ENCODE measurements at places on chromosomes 16 and 17. TPM values are rescaled to one million over a fixed set of nuclear protein-coding genes. Genes with fewer than 3 reads are reported as not detected.

GRCh38 chr17:16215965-16216316, 607 bp upstream of the NCOR1 start:
- peak overlapping the region; percentile 99 for H3K27ac ChIP-seq
- no peaks in the 10 kb centered on the region for H3K27me3 ChIP-seq
- DNase-seq: peak; percentile 72
- H3K4me3 ChIP-seq: peak overlapping the region; percentile 65
- H3K36me3 ChIP-seq: no peaks in the 10 kb centered on the region

The SLX1A gene
- 114 TPM for total RNA-seq

GRCh38 chr17:54860617-54861470, 39.8 kb upstream of the TOM1L1 start:
- H3K27ac ChIP-seq: no peak overlapping the region
- no peaks in the 10 kb centered on the region for H3K4me1 ChIP-seq
- H3K36me3 ChIP-seq: no peaks in the 10 kb centered on the region
- DNase-seq: no peak
- no peak overlapping the region for H3K4me3 ChIP-seq
- H3K27me3 ChIP-seq: no peaks in the 10 kb centered on the region

GRCh38 chr17:14442798-14443528, 142.1 kb downstream of the HS3ST3B1 start:
- no peaks in the 10 kb centered on the region for H3K4me1 ChIP-seq
- DNase-seq: no peak
- H3K36me3 ChIP-seq: no peaks in the 10 kb centered on the region
- H3K27me3 ChIP-seq: no peaks in the 10 kb centered on the region

- H3K27ac ChIP-seq: no peak overlapping the region
- H3K36me3 ChIP-seq: no peaks in the 10 kb centered on the region
- no peaks in the 10 kb centered on the region for H3K4me1 ChIP-seq
- no peaks in the 10 kb centered on the region for H3K27me3 ChIP-seq
These were observed 42.4 kb downstream of the RNF157 start for GRCh38 chr17:76197911-76198310.

GRCh38 chr16:6483469-6484033, 849.1 kb upstream of the RBFOX1 start:
- no peaks in the 10 kb centered on the region for H3K4me1 ChIP-seq
- no peaks in the 10 kb centered on the region for H3K36me3 ChIP-seq
- H3K27ac ChIP-seq: no peak overlapping the region
- DNase-seq: no peak
- H3K27me3 ChIP-seq: peaks cover 10% of the 10 kb centered on the region

The ASGR1 gene
- total RNA-seq: 1.1 TPM

The EPX gene
- total RNA-seq: not detected

- no peaks in the 10 kb centered on the region for H3K36me3 ChIP-seq
- no peak for DNase-seq
- no peak overlapping the region for H3K27ac ChIP-seq
- H3K4me1 ChIP-seq: no peaks in the 10 kb centered on the region
- H3K27me3 ChIP-seq: no peaks in the 10 kb centered on the region
These were observed 315.4 kb downstream of the MAP2K6 start for GRCh38 chr17:69729944-69730343.

The MPHOSPH6 gene
- 22.8 TPM for total RNA-seq

GRCh38 chr16:8887952-8888560, 5.9 kb downstream of the LITAFD start:
- H3K4me3 ChIP-seq: no peak overlapping the region
- H3K36me3 ChIP-seq: no peaks in the 10 kb centered on the region
- no peak overlapping the region for H3K27ac ChIP-seq
- H3K4me1 ChIP-seq: peaks cover 13% of the 10 kb centered on the region
- DNase-seq: no peak

DNA sequence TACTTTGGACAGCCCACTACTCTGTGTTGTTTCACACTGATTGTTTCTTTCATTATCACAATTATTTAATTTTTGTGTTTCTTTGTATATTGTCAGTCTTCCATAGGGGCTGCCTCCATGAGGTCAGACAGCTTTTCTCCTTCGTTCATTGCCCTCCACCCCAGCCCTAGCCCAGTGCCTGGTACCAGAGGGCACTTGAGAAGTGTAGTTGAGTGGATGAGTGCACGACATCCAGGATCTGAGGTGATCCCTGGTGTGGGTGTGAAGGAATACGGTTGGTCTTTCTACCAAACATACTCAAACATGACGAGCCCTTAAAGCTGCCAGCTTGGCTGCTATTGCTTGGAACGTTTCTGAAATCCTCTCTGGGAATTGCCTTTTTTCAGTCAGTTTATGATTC, 37.9 kb downstream of the DHRS7B start:
- H3K36me3 ChIP-seq: no peaks in the 10 kb centered on the region
- no peaks in the 10 kb centered on the region for H3K27me3 ChIP-seq
- no peaks in the 10 kb centered on the region for H3K4me1 ChIP-seq
- H3K4me3 ChIP-seq: no peak overlapping the region
- DNase-seq: no peak

- peak overlapping the region; percentile 86 for H3K27ac ChIP-seq
- no peaks in the 10 kb centered on the region for H3K27me3 ChIP-seq
- H3K36me3 ChIP-seq: no peaks in the 10 kb centered on the region
- DNase-seq: peak; percentile 47
- H3K4me1 ChIP-seq: peaks cover 36% of the 10 kb centered on the region
These were observed 1.2 kb upstream of the NFATC3 start for GRCh38 chr16:68083861-68084503.

GRCh38 chr17:39281806-39282205, 56.1 kb upstream of the STAC2 start:
- H3K27me3 ChIP-seq: no peaks in the 10 kb centered on the region
- DNase-seq: no peak
- peaks cover 3% of the 10 kb centered on the region for H3K4me1 ChIP-seq
- H3K36me3 ChIP-seq: no peaks in the 10 kb centered on the region
- no peak overlapping the region for H3K27ac ChIP-seq

GRCh38 chr16:48850097-48850770, 240.3 kb upstream of the N4BP1 start:
- H3K27me3 ChIP-seq: no peaks in the 10 kb centered on the region
- no peak for DNase-seq
- no peak overlapping the region for H3K27ac ChIP-seq
- no peaks in the 10 kb centered on the region for H3K36me3 ChIP-seq
- H3K4me3 ChIP-seq: no peak overlapping the region

- DNase-seq: no peak
- H3K4me3 ChIP-seq: no peak overlapping the region
- no peaks in the 10 kb centered on the region for H3K4me1 ChIP-seq
- peaks cover 3% of the 10 kb centered on the region for H3K36me3 ChIP-seq
These were observed 13.3 kb upstream of the RFWD3 start for GRCh38 chr16:74679983-74680382.

The SLC5A11 gene
- 2.6 TPM for total RNA-seq

The SLC35G6 gene
- total RNA-seq: not detected

The ZNF689 gene
- total RNA-seq: 7.0 TPM

The PNMT gene
- total RNA-seq: not detected

GRCh38 chr16:87723226-87723623, 42.6 kb downstream of the KLHDC4 start:
- DNase-seq: no peak
- no peaks in the 10 kb centered on the region for H3K4me1 ChIP-seq
- no peak overlapping the region for H3K27ac ChIP-seq
- H3K4me3 ChIP-seq: no peak overlapping the region
- H3K27me3 ChIP-seq: no peaks in the 10 kb centered on the region

DNA sequence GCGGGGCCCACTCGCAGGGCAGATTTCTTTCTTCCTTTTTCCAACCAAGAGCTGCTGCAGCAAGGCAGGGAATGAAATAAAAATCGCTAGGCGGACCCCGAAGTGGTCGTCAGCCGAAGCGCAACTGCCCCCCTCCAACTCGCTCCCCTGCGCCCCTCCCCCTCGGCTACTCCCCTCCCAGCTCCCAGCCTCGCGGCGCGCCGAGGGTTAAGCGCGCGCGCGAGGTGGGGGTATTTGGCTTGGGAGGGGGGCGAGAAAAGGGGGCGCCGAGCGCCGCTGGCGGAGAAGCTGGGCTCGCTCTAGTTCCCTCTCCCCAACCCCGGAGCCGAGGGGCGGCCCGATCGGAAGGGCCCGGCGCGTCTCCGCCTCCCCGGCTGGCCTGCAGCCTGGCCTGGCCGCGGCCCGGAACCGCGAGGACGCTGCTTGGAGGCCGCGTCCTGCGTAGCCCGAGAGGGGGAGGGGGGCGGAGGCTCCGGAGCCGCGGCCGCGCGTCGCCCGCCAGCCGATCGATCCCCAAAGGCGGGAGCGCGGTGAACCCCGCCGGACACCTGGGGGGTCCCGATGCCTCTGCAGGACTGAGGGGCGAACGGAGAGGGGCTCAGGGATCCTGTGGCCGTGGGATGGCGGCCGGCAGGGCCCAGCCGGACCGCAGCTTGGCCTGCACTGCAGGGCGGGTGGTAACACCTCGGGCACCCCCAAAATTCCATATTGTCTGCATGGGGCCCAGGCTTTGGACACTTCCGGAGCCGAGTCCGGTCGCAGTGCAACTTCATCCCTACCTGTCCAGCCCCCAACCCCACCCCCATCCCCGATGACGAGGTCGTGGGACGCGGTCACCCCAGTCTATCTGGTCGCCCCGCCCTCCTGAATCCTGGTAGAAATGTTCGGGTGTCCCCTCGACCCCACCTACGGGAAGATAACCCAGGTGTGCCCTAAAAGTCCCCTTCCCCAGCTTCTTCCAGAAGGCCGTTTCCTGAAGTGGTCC, 4.9 kb upstream of the CBX4 start:
- peaks cover 43% of the 10 kb centered on the region for H3K27me3 ChIP-seq
- H3K4me1 ChIP-seq: peaks cover 40% of the 10 kb centered on the region
- H3K4me3 ChIP-seq: peak overlapping the region; percentile 50
- peak; percentile 53 for DNase-seq

- no peak overlapping the region for H3K4me3 ChIP-seq
- no peaks in the 10 kb centered on the region for H3K36me3 ChIP-seq
- no peak for DNase-seq
- no peaks in the 10 kb centered on the region for H3K27me3 ChIP-seq
- no peak overlapping the region for H3K27ac ChIP-seq
- no peaks in the 10 kb centered on the region for H3K4me1 ChIP-seq
These were observed 294.6 kb downstream of the TMEM114 start for GRCh38 chr16:8295513-8296237.

- H3K27ac ChIP-seq: peak overlapping the region; percentile 56
- H3K36me3 ChIP-seq: no peaks in the 10 kb centered on the region
- peak; percentile 41 for DNase-seq
- no peaks in the 10 kb centered on the region for H3K4me1 ChIP-seq
- peak overlapping the region; percentile 29 for H3K4me3 ChIP-seq
These were observed 837 bp upstream of the PRDM7 start for GRCh38 chr16:90077757-90078578.

- no peaks in the 10 kb centered on the region for H3K27me3 ChIP-seq
- no peak overlapping the region for H3K27ac ChIP-seq
- H3K4me1 ChIP-seq: no peaks in the 10 kb centered on the region
- DNase-seq: no peak
These were observed 352.3 kb downstream of the UTP18 start for GRCh38 chr17:51612692-51613091.

- no peaks in the 10 kb centered on the region for H3K27me3 ChIP-seq
- peaks cover 3% of the 10 kb centered on the region for H3K36me3 ChIP-seq
- no peaks in the 10 kb centered on the region for H3K4me1 ChIP-seq
- no peak overlapping the region for H3K4me3 ChIP-seq
- no peak overlapping the region for H3K27ac ChIP-seq
- DNase-seq: no peak
These were observed 42.1 kb downstream of the CYB5B start for GRCh38 chr16:69466547-69466946.

The CD300E gene
- total RNA-seq: not detected

The CASKIN1 gene
- total RNA-seq: 0.07 TPM

DNA sequence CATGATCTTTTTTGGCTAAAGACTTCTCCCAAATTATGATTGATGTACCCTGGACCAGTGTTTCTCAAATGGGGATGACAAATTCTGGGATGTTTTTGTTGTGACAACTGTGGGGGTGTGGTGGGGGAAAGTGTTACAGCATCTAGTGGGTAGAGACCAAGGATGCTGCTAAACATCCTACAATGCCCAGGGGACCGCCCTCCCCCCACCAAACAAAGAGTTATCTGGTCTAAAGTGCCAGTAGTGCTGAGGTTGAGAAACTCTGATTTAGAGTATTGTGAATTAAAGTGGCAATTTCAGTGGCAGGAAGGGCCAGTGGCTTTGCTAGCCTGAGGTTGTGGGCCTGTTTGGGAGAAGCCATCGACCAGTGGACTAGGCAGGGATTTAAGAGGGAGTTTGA, 33.3 kb downstream of the SLC47A2 start:
- no peak for DNase-seq
- H3K4me3 ChIP-seq: no peak overlapping the region
- no peaks in the 10 kb centered on the region for H3K27me3 ChIP-seq

- no peak overlapping the region for H3K27ac ChIP-seq
- no peaks in the 10 kb centered on the region for H3K36me3 ChIP-seq
- H3K27me3 ChIP-seq: no peaks in the 10 kb centered on the region
- no peak for DNase-seq
- no peaks in the 10 kb centered on the region for H3K4me1 ChIP-seq
- H3K4me3 ChIP-seq: no peak overlapping the region
These were observed 13.7 kb upstream of the CXCL16 start for GRCh38 chr17:4753392-4753791.

- no peaks in the 10 kb centered on the region for H3K36me3 ChIP-seq
- H3K4me3 ChIP-seq: no peak overlapping the region
- no peak overlapping the region for H3K27ac ChIP-seq
- no peaks in the 10 kb centered on the region for H3K4me1 ChIP-seq
- no peaks in the 10 kb centered on the region for H3K27me3 ChIP-seq
These were observed 41.7 kb downstream of the DNAH17 start for GRCh38 chr17:78535273-78536197.

The FGF11 gene
- 1.2 TPM for total RNA-seq

The ELMO3 gene
- total RNA-seq: 75.6 TPM

DNA sequence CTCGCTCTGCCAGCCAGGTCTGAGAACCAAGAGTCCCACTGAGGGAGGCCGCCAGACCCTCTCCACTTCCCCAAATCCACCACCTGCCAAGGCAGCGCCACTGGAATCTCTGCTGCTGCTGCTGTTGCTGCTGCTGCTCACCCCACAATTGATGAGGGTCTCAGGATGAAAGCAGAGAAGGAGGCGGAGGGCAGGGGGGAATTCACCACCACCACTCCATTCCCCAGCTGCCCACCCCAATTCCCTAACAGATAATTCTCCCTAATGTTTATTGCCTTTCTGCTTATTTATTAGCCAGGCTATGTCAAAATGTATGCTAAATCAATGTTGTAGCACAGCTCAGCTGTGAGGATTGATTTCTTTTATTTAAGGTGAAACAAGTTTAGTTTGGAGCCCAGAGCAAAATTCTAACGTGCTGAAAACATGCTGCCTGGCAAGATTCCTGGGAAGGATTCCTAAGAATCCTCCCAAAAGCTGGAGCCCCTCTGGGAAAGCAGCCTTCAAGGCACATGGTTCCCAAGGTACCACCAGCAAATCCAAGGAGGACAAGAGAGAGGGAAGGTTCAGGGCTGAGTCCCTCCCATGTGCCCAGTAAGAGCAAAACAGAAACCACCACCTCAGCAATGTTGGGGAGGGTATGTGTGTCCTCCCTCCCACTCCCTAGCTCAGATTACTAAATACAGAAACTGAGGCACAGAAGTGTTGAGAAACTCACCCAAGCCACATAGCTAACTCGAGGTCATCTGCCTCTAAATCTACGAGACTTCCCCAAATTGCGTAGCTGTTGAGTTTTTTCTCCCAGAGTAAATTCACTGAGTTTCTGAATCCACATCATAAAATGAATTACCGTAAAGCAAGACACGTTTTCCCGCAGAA, 12.2 kb upstream of the CDH5 start:
- no peak for DNase-seq
- H3K4me3 ChIP-seq: no peak overlapping the region
- no peaks in the 10 kb centered on the region for H3K36me3 ChIP-seq
- no peaks in the 10 kb centered on the region for H3K4me1 ChIP-seq
- no peaks in the 10 kb centered on the region for H3K27me3 ChIP-seq

The ZG16 gene
- 758 TPM for total RNA-seq
